Regular cardiac myocyte (primary cell): ENCODE measurements at places on chromosomes 13 and 19. TPM values are rescaled to one million over a fixed set of nuclear protein-coding genes. Genes with fewer than 3 reads are reported as not detected.

The SIPA1L3 gene
- 13.2 and 23.6 TPM in 2 replicates for total RNA-seq

The ATP11A gene
- 5.6 and 10.5 TPM in 2 replicates for total RNA-seq

The PRKCG gene
- under 0.01 and 0.28 TPM in 2 replicates for total RNA-seq

The KHSRP gene
- total RNA-seq = 54.7 and 131 TPM in 2 replicates

The IGFL1 gene
- total RNA-seq = not detected in 2 replicates

The ERCC2 gene
- total RNA-seq = 28.5 and 50.2 TPM in 2 replicates

The TJP3 gene
- total RNA-seq = not detected in 2 replicates
